Mesenteric fat pad (tissue), 1 donor: ENCODE measurements at places on chromosomes 5 and 9.

DNA sequence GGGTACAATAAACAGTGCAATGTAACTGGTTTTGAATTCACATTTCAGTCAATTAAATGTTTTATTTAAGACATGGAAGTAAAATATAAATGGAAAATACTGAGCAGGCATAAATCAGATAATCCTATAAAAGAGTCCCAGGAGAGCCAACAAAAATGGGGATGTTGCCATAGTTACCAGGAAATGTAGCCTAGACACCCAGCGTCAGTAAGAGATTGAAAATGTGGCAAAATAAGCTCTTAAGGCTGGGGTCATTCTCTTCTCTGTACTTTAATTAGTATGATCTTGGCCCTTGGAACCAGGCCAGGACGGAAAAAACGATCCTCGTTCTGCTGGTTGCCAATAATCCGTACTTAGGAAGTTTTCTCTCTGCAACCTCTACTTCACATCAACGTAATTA is 18.9 kb upstream of the RASEF start:
- DNase-seq, result no peak

DNA sequence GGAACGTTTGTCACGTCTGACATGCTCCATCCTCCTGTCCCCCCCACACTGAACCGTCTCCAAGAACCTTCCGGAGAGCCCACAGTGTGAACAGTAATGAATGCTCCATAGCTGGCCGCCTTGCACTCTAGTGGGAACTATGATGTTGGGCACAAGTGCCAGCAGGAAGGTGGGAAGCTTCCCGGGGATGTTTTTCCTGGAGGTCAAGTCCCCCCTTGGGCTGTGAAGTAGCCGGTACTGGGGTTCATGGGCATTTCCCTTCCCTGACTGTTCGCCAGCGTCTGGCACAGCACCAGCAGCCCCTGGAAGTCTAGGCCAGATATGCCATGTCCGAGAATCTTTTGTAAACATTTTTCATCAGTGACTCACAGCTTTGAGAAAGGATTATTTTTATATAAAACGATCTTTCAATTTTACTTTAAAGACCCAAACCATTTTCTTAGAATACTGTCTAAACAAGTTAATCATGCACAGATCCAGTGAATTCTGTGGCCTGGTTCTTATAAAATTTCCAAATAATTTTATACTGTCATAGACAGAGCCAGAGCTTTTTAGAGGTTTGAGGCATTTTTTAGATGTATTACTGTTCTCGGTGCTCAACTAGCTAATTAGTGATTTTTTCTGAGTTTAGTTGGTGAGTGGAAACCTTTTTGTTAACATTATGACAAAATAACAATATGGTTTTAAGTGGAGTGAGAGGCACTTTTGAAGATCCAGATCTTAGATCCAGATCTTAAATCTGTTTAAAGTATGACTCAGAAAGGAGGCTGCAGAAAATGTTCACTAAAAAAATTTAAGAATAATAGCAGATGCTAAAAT is 11.6 kb downstream of the ABL1 start:
- DNase-seq, result no peak

DNA sequence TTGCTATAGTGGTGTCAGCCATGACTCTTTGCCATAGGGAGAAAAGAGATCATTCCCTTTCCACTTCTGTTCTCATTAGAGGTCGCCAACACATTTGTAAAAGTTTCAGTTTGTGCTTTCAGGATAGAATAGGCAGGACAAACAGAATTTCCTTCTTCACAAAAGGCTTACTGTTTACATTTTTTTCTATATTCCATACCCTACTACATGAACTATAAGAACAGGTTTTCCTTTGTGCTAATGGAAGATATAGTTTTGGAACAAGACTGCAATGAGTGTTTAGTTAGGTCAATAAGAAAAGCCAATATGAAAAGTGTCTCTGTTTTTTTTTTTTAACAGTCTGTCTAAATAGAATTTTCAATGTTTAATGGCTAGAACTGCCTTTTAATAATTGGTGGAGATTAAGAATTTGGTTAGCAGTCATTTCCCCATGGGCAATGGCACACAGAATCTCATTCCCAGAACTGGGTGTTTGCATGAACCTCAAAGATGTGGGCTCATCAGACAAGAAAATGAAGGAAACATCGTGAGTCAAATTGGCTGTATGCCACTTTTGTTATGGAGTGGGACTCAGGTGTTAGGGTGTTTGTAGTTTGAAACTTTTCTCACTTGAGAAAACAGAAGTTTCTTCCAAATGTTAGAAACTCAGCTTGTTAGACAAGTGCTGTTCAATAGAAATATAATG is 75.2 kb upstream of the PRLR start:
- no peak for DNase-seq

DNA sequence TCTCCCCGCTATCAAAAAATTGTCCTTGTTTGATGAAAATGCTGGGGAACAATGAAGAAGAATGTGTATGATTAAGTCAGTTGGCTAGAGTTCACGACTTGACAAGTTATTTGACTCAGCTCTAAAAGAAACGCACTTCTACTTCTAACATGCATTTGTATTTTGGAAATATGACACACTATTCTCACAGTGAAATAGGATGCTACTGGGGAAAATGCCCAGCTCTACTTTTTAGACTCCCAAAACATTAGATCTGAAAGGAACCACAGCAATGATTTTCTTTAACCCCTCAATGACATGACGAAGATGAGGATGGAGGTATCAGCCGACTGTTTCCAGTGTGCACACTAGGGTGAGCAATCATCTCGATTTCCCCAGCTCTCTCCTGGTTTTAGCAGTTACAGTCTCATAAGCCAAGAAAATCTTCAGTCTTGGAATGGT is 83.6 kb upstream of the PCSK1 start:
- no peak for DNase-seq

GRCh38 chr9:6961845-6962522 is 204.2 kb downstream of the KDM4C start:
- DNase-seq, result no peak

DNA sequence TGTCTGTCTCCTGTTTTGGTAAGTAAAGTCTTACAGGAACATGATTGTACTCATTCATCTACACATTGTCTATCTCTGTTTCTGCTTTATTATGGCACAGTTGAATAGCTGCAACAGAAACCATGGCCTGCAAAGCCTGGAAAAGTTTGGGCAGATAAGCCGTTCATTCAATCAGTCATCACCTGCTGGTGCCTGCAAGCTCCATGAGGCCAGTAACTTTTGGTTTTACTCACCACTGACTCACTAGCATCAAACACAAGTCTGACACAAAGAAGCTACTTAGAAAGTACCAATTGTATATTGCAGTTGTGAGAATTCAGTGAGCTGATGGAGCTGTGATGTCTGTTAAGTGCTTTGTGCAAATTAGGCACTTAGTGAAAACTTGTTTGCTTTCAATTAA is 373.6 kb upstream of the SGCD start:
- DNase-seq, result no peak

DNA sequence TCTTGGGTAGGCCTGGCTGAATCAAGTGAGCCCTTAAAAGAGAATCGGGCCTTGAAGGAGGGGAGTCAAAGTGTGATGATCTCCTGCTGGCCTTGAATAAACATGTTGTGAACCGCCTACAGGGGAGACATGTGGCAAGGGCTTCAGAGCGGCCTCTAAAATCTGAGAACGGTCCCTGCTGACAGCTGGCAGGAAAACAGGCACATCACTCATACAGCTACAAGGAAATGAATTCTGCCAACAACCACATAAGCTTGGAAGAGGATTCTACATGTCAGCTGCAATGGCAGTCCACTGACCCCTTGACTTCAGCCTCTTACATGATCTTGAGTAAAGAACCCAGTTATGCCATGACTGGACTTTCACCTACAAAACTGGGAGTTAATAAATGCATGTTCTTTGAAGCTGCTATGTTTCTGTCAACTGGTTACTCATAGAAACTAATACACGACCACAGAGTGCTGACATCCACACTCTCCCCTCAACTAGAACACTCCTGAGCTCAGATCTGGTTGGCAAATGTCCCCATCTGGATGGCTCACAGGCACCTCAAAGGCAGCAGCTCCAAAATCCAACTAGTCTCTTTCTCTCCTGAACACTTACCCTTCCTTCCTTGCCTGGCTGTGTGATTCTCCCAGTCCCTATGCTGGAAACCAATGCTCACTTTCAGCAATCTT is 333.1 kb downstream of the ASTN2 start:
- DNase-seq, result no peak

DNA sequence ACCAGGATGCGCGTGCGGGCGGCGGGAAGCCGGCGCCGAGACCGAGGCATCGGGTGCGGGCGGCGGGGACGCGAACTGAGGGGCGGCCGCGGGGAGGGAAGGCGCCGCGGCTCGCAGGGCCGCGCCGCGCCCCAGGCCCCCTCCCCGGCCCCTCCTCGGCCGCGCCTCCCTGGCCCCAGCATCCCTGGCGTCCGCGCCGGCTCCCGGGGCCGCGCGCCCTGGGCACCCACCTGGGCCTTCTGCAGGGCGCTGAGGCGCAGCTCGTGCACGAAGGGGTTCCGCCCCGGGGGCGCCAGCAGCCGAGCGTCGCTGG is 324 bp downstream of the LPCAT1 start:
- DNase-seq, result no peak

DNA sequence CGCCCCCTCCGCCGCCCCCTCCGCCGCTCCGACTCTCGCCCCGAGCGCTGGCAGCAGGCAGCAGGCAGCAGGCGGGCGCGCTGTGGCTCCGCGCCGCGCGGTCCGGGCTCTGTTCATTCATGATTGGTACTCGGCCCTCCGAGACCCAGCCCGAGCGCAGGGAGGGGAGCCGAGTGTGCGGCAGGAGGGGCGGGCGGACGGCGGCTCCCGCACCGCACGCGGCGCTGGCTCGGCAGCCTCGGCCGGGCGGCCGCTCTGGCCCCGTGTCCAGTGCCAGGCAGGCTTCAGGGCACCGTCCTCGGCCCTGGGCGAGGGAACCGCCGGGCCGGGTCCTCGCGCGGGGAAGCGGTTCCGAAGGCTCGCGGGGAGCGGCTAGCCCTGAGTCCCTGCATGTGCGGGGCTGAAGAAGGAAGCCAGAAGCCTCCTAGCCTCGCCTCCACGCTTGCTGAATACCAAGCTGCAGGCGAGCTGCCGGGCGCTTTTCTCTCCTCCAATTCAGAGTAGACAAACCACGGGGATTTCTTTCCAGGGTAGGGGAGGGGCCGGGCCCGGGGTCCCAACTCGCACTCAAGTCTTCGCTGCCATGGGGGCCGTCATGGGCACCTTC is at the start of gene KCNIP1:
Gene KCNIP1 (plus strand): TSS at position 31 of the 607 bp plus-strand sequence.
- no peak for DNase-seq

DNA sequence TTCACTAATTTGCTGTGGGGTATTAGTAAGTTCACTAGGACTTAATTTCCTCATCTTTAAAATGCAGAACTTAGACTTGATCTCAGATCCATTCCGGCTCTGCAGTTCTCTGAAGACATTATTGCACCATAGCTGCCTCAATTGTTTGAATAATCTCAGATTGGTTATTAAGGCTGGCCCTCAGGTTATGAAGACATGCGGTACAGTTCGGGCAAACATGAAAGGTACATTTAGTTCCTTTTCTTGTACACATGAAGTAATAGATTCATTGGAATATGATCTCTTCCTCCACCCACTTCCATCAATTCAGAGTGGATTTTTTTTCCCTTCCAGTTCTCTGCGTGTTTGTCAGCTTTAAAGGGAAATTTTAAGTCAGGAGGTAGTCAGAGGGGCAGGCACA is 28.0 kb downstream of the ATP6V0E1 start:
- DNase-seq, result no peak

- DNase-seq, result no peak
Observed at GRCh38 chr5:17243287-17244063, 26.0 kb downstream of the BASP1 start.

DNA sequence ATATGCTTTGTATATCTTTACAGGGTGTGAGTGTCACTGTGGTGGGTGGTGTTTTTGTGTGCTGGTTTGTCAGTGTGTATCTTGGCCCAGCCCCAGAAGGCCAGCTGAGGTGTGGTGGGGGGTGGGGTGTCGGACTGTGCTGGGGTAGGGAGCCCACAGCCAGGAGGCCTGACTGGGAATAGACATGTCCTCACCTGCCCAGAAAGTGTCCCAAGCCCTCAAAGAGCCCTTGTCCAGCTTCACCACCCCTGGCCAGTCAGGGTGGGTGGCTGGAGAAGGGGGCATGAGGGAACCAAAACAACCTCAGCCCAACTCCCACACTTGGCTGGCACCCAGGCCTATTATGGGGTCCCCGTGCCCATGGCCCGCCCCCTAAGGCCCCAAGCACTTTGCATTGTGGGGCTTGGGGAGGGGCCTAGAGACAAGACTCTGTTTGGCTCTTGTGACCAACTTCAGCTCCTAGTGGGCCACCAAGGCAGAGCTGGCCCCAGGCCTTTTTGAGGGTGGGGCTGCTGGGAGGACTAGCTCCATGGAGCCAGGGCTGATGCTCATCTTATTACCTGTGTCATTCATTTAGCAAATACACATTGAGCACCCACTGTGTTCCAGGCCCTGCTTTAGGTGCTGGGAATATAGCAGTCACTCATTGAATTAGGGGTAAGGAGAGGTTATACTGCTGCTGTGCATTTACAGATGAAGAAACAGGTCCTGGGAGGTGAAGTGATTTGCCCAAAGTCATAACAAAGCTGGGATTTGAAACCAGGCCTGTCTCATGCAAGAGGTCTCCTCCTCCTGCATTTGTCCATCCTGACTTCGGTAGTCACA is 56.2 kb upstream of the PSD2 start:
- DNase-seq, result no peak

GRCh38 chr9:89554307-89555035 is 50.3 kb upstream of the GADD45G start:
- no peak for DNase-seq

- DNase-seq, result no peak
Observed at GRCh38 chr5:101977729-101978345, 318.2 kb downstream of the SLCO4C1 start.

DNA sequence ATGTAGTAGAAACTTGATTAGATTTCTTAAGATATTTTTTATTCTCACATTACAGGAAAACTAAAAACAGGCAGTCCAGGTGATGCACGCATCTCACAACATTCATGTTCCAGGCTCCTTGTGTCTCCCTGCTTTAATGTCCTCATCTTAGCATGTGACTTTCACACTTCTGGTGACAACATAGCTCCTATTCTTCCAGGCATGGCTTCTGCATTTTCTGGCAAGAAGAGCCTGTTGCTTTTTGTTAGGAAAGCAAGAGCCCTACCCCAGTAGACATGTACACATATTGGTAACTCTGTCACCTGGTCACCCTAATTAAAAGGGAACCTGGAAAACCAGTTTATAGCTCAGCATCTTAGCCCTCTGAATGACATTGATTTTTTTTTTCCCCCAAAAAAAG is 92.5 kb downstream of the PPIC start:
- DNase-seq, result no peak

DNA sequence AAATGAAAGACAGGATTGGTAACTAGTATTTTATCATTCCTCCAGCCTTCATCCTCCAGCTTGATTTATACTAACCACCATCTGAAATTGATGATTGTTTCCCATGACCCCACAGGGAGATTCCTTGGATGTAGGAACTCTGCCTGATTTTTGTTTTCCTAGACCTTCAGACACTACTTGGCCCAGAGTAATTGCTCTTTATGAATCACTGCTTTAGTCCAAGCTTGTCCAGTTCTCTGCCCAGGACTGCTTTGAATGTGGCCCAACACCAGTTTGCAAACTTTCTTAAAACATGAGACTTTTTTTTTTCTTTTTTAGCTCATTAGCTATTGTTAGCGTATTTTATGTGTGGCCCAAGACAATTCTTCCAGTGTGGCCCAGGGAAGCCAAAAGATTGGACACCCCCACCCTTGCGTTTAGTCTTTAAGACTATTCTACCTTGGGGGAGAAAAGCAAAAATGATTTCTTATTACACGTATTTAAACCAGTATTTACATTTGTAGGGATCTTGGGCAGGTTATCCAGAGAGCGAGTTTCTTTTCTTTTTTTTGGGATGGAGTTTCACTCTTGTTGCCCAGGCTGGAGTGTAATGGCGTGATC is 18.4 kb downstream of the BASP1 start:
- DNase-seq, result no peak
